Stimulated activated naive CD8-positive, alpha-beta T cell treated with anti-CD3 and anti-CD28 coated beads, Interleukin-15, Interleukin-2, amounts not matched to agents 100 U/mL and 50 U/mL, for 24 hours (primary cell): ENCODE measurements at places on chromosomes 3 and 15.

GRCh38 chr15:77402740-77403379, 17.0 kb downstream of the PEAK1 start:
- DNase-seq: no peak

- DNase-seq: no peak
Measured at GRCh38 chr3:60886518-60886917, 364.7 kb downstream of the FHIT start.

- DNase-seq: no peak
Measured at GRCh38 chr15:60651734-60652141, 172.8 kb upstream of the ICE2 start.

DNA sequence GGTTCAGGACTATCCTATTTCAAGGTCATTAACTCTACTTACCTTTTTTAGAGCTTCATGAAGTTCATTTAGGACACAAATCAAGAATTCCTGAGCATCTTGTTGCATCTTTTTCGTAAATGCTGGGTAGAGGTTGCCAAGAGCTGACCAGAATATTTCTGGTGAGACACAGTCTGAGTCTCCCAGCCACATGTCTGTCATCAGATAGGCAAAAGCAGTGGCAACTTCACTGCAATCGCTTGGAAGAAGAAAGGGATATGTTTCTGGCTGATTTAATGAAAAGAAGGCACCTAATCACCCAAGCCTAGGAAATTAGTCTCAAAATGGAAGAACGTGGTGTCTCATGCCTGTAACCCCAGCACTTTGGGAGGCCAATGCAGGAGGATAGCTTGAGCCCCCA, 2.9 kb downstream of the USP50 start:
- no peak for DNase-seq

GRCh38 chr3:168977716-168978374, 685.7 kb downstream of the MECOM start:
- no peak for DNase-seq

DNA sequence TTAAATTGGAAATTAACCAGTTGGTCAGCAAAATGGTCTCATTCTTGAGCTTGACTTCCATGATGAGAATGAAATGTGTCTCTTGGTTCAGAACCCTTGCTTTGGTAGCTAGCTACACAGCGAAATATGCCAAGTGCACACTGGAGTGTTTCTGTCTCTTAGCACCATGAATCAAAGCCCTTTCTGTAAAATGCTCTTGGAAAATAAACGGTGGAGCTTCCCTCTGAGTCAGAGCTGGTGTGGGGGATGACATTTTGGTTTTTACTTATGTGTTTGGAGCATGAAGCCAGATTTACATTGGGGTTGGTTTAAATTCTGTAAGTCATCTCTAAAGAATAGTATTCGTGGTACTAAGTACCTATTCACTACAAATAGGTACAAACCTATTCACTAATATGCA, 85.1 kb upstream of the NANOGP8 start:
- DNase-seq: no peak

DNA sequence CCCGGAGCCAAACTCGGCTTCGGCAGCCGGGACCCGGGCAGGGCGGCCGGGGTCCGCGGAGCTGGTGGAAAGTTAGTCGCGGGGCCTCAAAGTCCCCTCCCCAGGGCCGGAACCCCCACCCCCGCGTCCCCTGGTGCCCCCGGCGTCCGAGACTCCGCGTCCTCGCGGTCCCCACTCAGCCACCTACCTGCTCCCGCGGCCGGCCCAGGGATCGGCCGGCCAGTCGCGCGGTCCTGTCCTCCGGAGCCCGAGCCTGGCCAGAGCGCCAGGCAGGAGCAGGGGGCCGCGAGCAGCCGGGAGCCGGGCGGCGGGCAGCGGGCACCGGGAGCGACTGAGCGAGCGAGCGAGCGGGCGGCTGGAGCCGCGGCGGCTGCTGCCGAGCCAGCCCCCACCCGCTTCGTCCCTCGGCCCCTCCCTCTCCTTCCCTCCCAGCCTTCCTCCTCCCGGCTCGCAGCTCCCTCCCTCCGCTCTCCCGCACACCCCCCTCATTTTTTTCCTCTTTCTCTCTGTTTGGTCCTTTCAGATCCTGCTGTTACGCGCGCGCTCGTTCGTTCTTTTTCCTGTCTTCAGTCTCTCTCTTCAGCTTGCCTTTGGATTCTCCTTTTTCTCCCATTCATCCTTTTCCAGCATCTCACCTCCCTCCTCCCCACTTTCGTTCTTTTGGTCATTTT, at the start of gene MEGF11:
MEGF11 (minus strand) TSS at position 333 of the 671 bp plus-strand sequence. CDS start 125,347 bp downstream, outside the sequence.
- peak; percentile 13 for DNase-seq

- no peak for DNase-seq
Measured at GRCh38 chr3:33231756-33232465, 13.3 kb upstream of the SUSD5 start.

- no peak for DNase-seq
Measured at GRCh38 chr3:2802429-2802828, 307.7 kb downstream of the IL5RA start.

- DNase-seq: no peak
Measured at GRCh38 chr3:30259730-30260129, 346.7 kb upstream of the TGFBR2 start.

- DNase-seq: no peak
Measured at GRCh38 chr15:65952391-65953053, 83.2 kb downstream of the RAB11A start.

- DNase-seq: no peak
Measured at GRCh38 chr15:39597751-39598185, 16.9 kb downstream of the THBS1 start.
